Stimulated activated CD8-positive, alpha-beta memory T cell treated with anti-CD3 and anti-CD28 coated beads, Interleukin-15, amount 100 ng/mL, for 48 hours (primary cell): ENCODE measurements at places on chromosomes 2 and 18.

DNA sequence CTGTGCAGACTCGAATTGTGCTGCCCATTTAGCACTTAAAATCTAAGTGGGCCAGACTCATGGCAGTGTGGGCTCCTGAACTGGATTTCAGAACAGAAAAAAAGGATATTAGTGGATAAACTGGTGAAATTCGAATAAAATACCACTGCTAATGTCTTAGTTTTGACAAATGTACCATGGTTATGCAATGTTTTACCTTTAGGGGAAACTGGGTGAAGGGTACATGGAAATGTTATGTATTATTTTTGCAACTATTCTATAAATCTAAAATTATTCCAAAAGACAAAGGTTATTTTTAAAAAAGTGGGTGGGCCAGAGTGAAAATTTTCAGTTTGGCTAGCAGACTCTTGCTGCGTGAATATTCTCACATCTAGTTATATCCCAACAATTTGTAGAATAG, 260.6 kb upstream of the CCDC68 start:
- no peak for DNase-seq

- DNase-seq: no peak
These were observed 148.9 kb downstream of the AGPS start for GRCh38 chr2:177541258-177541991.

GRCh38 chr2:238107525-238108422, 7.6 kb downstream of the ESPNL start:
- no peak for DNase-seq

DNA sequence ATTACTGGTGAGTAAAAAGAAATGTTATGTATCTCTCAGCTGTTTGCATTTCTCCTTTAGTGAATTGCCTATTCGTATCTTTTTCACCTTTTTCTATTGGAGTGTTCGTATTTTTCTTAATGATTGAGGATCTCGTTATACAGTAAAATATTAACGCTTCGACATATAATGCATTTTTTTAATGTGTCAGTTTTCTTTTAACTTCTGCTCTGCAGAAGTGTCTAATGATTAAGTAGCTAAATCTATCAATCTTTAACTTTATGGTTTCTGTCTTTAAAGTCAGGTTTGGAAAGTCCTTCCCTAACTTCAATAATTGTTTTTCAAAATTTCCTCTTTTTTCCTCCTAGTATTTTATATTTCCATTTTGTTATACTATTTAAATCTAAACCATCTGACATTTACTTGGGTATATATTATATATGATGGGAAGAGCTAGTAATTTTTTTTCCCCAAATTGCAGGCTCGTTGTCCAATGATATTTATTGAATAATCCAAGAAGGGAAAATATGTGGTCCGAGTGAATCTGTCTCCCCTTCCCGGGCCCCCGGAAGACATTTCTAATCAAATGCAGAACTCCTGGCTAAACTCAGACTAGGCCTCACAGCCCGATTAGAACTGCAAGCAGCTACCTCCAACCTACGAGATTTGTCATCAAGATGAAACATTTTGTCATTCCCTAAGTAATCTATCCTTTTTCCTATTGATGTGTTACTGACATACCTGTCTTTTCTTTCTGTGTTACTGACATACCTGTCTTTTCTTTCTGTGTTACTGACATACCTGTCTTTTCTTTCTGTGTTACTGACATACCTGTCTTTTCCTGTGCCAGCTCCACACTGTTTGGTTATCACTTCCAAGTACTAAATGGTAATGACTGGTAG, 17.2 kb downstream of the PCBP1 start:
- DNase-seq: peak; percentile 33

- DNase-seq: no peak
These were observed 62.1 kb downstream of the GBX2 start for GRCh38 chr2:236105955-236106607.

GRCh38 chr2:3518496-3519254, 656 bp downstream of the ADI1 start:
- DNase-seq: peak; percentile 99

GRCh38 chr18:10814336-10814735, 288.5 kb downstream of the NAPG start:
- no peak for DNase-seq

DNA sequence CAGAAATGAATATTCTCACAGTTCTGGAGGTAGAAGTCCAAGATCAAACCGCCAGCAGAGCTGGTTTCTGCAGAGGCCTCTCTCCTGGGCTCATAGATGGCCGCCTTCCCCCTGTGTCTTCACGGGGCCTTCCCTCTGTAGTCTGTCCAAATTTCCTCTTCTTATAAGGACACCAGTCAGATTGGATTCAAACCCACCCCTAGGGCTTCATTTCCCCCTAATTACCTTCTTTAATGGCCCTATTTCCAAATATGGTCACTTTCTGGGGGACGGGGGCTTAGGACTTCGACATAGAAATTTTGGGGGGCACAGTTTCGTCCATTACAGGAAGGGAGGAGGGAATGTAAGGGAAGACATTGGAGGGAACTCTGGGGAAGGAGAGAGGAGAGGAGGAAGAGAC, 132.6 kb downstream of the DDX1 start:
- no peak for DNase-seq

- DNase-seq: no peak
These were observed 164.8 kb downstream of the WDR7 start for GRCh38 chr18:56815926-56816325.

GRCh38 chr2:46041434-46041833, 255.8 kb upstream of the EPAS1 start:
- DNase-seq: no peak

DNA sequence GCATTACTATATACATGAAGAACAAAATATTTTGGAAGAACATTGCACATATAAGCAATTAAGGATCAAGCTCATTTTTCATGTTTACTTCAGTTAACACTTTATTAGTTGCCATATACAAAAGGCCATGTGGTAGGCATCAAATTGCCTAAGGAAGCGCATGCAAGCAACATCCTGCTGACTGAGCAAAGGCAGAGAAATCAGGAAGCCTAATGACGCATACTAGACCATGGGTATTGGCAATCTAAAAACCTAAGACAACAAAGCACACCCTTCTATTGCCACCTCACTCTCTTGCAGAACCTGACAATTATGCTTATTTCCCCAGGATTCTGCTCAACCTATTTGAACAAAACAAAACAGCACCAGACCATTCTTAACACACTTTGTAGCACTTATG, 171.9 kb downstream of the STK39 start:
- DNase-seq: no peak

GRCh38 chr2:23925702-23926289, 1.1 kb downstream of the ATAD2B start:
- DNase-seq: peak; percentile 39

DNA sequence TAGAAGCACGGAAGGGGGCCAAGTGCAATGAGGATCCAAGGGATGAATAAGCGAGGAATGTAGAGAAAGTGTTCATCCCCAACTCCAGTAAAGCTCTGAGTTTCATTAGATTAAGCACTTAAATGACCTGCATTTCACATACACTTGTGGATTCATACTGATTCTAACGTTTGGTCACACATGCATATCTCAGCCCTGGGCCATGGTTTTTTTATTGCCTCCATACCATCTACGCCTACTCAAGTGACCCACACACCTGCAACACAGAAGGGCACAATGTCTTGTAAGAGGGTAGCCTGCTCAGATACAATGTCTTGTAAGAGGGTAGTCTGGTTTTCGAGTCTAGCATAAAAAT, 566 bp upstream of the MRPS5 start:
- DNase-seq: no peak

DNA sequence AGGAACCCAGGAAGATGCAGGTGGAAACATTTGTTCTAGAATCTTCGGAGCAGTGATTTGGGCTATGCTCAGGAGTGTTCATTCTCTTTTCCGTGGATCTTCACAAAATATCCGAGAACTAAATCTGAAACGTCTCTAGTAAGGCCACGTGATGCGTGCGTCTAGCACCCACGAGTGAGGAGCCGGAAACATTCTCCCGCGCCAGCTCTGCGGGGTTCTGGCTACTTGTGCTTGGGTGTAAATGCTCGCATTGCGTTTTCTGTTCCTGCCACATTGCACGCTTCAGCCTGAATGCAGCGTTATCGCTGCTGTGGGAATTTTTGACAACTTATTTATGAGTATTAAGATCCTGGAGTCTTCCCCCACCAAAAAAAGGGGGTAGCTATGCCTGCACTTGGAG, 71.4 kb downstream of the KLHL29 start:
- no peak for DNase-seq

DNA sequence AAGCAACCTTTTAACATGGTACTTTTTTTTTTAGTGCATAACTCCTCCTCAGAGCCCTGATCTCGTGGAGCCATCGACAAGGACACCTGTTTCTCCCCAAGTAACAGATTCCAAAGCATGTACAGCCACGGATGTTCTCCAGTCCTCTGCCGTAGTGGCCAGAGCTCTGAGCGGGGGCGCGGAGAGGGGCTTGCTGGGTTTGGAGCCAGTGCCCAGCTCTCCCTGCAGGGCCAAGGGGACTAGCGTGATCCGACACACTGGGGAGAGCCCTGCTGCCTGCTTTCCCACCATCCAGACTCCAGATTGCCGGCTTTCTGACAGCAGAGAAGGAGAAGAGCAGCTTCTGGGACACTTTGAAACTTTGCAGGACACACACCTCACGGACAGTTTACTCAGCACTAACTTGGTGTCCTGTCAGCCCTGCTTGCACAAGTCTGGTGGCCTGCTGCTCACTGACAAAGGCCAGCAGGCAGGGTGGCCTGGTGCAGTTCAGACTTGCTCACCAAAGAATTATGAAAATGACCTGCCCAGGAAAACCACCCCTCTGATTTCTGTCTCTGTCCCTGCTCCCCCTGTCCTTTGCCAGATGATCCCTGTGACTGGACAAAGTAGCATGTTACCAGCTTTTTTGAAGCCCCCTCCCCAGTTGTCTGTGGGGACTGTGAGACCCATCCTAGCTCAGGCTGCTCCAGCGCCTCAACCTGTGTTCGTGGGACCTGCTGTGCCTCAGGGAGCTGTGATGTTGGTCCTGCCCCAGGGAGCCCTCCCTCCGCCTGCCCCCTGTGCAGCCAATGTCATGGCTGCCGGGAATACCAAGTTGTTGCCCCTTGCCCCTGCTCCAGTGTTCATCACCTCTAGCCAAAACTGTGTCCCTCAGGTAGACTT, 4.5 kb downstream of the KLF11 start:
- DNase-seq: no peak

DNA sequence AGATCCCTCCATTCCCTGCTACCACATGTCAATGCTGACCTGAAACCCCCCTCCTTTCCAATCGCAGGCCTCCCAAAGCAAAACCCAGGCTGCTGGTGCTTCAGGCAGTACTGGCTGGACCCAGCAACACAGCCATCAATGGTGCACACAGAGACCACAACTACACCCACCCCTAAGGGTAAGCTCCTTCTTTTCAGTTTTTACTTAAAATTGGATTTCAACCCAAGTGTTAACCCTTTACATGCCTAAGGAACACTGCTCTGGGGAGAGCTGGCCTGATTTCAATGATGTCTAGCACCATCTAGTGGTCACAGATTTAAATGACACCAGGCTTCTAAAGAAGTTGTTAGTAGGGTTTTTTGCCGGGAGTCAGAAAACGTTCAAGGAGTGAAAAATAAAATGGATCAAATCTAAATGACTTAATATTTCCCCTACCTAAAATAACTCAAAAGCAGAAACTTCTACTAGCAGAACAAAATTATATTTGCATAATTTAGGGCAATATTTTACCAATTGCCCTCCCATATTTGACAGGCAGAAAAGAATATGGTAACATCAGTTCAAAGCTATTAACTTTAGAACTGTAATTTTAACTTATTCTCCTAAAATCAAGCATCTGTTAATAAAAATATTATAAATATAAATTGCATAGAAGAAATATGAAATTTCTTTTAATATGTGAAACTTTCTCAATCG, 24.6 kb downstream of the FECH start:
- DNase-seq: no peak

DNA sequence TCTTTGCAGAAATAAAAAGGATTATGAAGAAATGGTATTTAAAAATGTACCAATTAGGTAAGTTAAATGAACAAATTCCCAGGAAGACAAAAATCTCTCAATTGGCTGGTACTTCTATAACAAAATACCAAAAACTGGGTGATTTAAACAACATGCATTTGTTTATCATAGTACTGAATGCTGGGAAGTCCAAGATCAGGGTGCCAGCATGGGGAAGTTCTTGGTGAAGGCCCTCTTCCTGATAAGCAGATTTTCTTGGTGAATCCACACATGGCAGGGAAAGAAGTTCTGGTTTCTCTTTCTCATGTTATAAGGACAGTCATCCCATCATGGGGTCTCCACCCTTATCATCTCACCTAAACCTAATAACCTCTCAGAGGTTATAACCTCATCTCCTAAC, 271.6 kb upstream of the SETBP1 start:
- no peak for DNase-seq

GRCh38 chr2:215236131-215236530, 75.7 kb upstream of the ATIC start:
- DNase-seq: no peak

GRCh38 chr2:85950743-85951142, 62.0 kb upstream of the ST3GAL5 start:
- DNase-seq: no peak

DNA sequence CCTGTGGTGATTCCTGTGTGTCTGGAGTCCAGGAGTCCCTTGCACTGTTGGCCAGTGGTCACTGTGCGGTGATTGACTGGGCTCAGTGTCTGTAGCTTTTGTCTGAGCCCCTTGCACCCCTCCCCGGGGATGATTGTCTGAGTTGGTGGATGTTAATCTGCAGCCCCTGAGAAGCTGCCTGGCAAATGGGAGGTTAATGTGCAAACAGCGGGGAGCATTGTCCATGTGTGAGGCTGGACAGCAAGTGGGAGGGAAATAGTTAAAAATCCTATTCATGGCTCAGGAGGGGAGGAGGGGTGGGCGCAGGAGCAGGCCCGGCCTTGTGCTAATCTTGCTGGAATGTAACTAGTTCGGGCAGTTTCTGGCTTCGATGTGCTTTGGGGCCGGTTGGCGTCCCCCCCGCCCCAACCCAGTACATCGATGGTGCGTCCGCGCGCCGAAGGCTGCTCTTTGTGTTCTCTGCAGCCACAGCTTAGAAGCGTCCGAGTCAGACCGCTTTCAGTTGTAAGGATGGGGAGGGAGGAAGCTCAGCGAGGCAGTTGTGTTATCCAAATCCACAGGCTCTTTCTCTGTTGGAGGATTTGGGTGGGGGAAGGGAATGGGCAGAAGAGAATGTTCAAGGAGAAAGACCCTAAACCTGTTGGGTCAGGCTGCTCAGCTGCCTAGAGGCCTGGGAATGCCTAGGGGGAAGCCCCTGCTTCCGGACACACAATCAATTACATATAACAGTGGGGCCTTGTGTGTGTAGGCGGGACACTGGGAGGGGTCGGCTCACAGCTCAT, 71.8 kb downstream of the TGOLN2 start:
- no peak for DNase-seq

GRCh38 chr2:112151271-112151670, 13.1 kb downstream of the FBLN7 start:
- no peak for DNase-seq

GRCh38 chr2:230472621-230473018, 56.6 kb downstream of the SP100 start:
- peak; percentile 29 for DNase-seq

GRCh38 chr18:64333584-64333983, 184.7 kb upstream of the LINC00305 start:
- no peak for DNase-seq

GRCh38 chr2:138500592-138501424, 762 bp upstream of the SPOPL start:
- DNase-seq: no peak
